ENCODE measurements at places on chromosomes 2 and 18. TPM values are rescaled to one million over a fixed set of nuclear protein-coding genes. Genes with fewer than 3 reads are reported as not detected.

Gene BCL11A
- 3.1 TPM for total RNA-seq

Gene SLC30A3
- not detected for total RNA-seq

Gene RTP5
- total RNA-seq = not detected

Gene INPP5D
- total RNA-seq = 0.26 TPM

Gene HOXD12
- total RNA-seq = not detected

Gene EFEMP1
- total RNA-seq = 59.6 TPM

Gene RIT2
- total RNA-seq = not detected

Gene ALK
- total RNA-seq = 0.87 TPM

Gene SETBP1
- 3.5 TPM for total RNA-seq

Gene EHD3
- 4.4 TPM for total RNA-seq

Gene SERPINB13
- not detected for total RNA-seq

Gene RAX
- not detected for total RNA-seq

Gene TMX3
- 39.1 TPM for total RNA-seq

Gene GKN2
- not detected for total RNA-seq

Gene ZDBF2
- 4.2 TPM for total RNA-seq

Gene ST3GAL5
- total RNA-seq = 0.87 TPM
